ENCODE measurements at places on chromosomes 16 and 17.

DNA sequence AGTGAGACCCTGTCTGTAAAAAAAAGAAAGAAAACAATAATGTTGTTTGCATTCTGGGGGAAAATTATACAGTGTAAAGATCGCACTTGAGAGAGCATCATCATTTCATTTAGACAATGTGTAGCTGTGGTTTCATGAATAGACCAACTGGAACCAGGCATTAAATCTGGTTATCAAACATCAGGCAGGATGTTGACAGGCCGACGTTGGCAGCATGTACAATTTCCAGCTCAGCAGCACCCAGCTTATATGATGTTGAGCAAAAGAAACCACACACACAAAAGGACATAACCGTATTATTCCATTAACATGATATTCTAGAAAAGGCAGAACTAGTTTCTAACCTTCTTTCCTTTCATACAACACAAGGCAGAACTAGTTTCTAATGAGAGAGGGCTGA is 5.8 kb downstream of the MARVELD3 start:
- DNase-seq: no peak

GRCh38 chr16:84833144-84833500 is 13.3 kb downstream of the CRISPLD2 start:
- no peak for DNase-seq

GRCh38 chr17:49193513-49194296 is 16.7 kb downstream of the GNGT2 start:
- DNase-seq: no peak

GRCh38 chr17:80704381-80704819 is 159.8 kb downstream of the RPTOR start:
- no peak for DNase-seq

- DNase-seq: no peak
Observed at GRCh38 chr16:13519871-13520270, 400.1 kb upstream of the ERCC4 start.

DNA sequence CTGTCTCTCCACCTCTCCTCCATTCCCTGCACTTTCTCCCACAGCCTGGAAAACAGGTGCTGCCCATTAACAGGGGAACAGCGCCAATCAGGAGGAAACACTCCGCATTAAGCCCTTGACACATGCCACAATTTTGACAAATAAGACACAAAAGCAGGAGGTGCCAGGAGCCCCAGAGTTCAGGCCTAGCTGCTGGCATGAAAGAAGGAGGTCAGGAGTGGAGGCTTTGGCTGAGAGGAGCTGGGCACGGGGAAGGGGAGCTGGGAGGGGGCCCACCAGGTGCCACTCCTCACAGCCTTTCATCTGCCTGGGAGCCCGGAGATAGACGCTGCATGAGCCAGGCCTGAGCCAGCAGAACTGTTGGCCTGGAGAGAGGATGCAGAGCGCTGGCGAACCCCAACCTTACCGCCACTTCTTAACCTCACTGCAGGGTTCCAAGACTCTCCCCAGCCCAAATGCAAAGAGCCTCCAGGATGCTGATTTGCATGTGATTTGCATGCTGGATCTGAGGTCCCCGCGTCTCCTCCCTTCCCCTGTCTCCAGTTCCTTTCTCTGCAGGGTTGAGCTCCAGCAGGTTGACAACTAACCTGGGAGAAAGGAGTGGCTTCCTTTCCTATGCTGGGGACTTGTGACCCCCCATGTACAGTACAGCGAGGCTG is 139.8 kb upstream of the SDK2 start:
- DNase-seq: no peak

- DNase-seq: no peak
Observed at GRCh38 chr16:61587526-61587925, 448.7 kb downstream of the CDH8 start.

DNA sequence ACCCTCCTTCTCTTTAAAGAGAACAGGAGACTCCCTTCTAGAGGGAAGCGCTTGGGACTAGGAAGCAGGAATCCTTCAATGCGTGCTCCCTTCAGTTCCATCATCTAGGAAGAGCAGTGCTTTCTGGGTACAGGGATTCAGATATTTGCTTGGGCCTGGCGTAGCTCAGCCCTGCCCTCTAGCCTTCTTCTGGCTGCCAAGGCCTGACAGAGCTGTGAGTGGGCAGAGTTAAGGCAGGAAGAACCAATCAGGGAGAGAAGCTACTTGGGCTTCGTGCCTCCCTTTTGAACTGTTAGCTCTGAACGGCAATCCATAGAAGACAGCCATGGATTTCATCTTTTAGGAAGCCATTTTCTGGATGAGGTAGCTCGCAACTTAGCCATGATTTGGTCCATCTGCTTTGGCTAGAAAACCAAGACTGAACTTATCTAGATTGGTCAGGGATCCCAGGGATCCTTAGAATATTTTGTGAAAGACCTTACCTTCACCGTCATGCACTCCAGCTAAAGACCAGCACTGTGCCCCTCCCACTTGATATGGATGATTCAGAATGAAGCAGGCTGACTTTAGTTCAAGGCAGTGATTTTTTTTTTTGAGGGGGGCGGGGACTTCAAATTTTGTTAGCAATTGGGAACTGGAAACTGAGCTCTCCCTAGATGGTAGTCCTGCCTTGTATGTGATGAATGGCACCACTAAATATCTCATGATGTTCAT is 2.5 kb upstream of the CORO6 start:
- DNase-seq: no peak

Measured in NCI-H1417 treated with DMSO at 0.1 percent for 48 hours (cell line).